ENCODE measurements at places on chromosomes 13 and 19.

DNA sequence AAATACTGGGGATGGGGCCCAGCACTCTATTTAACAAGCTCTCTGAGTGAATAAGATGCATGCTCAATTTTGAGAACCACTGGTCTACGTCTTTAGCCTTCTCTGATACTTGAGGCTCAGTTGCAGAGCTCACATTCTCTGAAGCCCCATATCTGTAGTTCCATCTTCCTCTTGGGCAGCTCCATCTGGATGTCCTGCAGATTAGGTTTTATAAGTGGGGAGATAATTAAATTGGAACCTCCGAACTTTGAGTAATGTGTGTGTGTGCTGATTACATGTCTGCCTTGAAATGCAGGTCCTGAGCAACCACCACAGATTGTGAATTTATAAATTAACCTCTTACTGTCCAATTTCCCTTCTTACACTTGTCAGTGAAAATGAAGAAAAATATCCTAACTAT is 7.2 kb upstream of the RASL11A start:
- DNase-seq: no peak

DNA sequence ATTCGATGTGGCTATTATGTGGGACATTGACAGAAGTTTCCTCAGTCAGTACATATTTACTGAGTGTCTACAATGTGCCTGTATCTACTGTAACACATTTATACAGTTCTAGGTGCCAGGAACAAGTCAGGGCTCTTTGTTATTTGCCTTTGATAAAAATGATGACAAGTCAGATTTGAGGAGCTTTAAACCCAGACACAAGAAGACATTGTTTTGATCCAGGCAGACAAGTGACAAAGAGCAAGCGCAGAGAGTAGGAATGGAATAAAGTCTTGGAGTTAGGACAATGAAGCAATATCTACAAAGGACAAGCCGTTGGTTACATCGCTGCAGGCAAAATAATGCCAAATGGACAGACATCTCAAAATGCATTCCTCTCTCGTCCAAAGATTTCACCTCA is 70.1 kb downstream of the ITGBL1 start:
- DNase-seq: no peak

DNA sequence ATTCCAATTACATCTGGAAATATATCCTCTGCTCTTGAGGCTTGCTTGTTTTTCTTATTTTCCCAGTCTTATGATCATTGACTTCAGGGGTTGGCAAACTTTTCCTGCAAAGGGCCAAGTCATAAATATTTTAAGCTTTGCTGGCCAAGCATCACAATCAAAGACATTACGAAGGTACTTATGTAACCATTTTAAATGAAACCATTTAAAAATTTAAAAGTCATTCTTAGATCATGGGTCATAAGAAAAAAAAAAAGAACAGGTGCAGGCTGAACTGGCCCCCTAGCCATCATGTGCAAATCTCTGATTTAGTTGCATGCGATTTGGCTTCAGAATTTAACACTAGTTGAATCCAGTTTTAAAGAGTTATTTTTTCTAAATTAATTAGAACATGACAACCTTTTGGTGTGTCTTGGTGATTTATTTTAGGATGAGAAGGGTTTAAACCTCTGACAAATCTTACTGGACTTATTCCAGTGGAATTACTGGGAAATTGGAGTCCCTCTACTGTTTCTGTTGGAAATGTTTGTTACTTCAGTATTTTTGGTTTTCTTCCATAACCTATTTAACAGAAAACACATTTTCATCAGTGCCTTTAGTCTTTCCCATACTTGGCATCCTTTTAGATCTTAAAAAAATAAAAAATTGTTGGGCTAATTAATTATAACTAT is 148.1 kb downstream of the NHLRC3 start:
- no peak for DNase-seq

GRCh38 chr13:66553391-66553790 is 676.7 kb downstream of the PCDH9 start:
- peak; percentile 43 for DNase-seq

DNA sequence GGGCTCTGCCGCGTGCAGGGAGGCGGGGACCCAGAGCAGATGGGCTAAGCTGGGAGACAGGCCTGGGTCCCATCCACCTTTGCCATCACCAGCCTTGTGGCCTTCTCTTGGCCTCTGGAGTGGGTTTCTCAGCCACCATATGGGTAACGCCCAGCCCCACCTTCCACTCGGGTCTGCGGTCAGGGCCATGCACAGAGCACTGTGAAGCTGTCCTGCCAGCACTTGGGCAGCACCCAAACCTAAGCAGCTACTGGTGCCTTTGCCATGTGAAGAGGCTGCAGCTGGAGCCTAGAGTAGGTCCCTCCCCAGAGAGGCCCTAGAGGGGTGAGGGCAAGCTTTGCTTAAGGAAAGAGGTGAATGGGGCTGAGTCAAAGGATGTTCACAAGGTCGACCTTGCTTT is 24.1 kb upstream of the NPAS1 start:
- DNase-seq: no peak

DNA sequence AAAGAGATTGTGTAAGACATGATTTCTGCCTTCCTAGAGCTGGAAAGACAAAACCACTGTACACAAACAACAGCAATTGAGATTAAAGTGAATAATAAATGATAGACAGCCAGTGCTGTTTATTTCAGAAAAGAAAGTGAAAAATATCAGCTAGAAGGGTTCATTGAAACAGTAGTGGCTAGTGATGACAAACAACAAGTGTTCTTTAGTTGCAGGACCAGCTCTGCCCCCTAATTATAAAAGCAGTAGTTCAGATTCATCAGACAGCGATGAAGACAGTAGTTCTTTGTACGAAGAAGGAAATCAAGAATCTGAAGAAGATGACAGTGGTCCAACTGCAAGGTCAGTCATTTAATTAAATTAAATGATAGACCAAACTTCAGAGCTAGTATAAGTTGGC is 14.8 kb downstream of the GPALPP1 start:
- no peak for DNase-seq

- peak; percentile 18 for DNase-seq
Measured at GRCh38 chr13:43558326-43558725, 228.4 kb downstream of the ENOX1 start.

- DNase-seq: no peak
Measured at GRCh38 chr19:44789943-44790483, 12.3 kb downstream of the CBLC start.

DNA sequence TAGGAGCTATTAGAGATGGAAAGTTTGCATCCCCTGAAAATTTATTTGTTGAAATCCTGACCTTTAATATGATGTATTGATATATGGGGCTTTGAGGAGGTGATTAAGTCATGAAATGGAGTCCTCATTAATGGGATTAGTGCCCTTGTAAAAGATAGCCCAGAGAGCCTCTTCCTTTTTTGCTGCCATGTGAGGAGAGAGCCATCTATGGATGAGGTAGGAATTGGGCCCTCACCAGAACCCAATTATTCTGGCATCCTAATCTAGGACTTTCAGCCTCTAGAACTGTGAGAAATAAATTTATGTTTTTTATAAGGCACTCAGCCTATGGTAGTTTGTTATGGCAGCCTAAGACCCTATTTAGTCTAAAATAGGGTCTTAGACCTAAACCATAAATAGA is 250.2 kb upstream of the SLITRK1 start:
- DNase-seq: no peak

DNA sequence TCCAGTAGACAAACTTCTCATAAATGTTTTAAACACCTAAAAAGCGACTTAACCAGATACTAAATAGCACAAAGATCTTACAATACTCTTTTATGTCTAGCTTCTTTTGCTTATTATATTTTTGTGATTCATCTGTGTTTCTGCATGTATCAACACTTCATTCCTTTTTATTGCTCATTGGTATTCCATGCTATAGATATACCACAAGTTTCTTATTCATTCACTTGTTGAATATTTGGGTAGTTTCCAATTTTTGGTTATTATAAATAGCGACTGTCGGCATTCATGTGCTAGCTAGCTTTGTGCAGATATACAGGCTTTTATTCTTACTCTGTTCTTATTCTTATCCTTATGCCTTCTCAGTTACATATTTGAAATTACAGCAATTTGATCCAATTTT is 50.0 kb upstream of the RGCC start:
- peak; percentile 35 for DNase-seq

GRCh38 chr13:39913928-39914327 is 258.5 kb downstream of the COG6 start:
- peak; percentile 86 for DNase-seq

DNA sequence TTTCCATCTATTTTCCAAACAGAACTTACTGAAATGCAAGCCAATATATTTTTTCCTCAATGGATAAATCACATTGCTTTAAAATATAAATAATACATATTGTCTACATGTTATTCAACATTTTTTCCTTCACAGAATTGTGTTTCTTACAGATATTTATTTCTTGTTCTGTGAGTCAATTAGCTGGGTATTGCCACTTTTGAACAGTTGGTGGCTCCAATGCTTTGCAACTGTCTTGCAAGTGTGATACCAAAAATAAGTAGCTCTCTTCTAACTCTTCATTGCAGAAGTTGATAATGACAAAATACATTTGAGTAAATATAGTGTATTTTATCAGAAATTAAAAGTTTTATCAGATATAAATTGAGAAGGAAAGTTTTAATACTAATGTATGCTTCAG is 17.1 kb upstream of the GPC5 start:
- peak; percentile 32 for DNase-seq

- no peak for DNase-seq
Measured at GRCh38 chr13:111917901-111918300, 149.0 kb upstream of the SOX1 start.

DNA sequence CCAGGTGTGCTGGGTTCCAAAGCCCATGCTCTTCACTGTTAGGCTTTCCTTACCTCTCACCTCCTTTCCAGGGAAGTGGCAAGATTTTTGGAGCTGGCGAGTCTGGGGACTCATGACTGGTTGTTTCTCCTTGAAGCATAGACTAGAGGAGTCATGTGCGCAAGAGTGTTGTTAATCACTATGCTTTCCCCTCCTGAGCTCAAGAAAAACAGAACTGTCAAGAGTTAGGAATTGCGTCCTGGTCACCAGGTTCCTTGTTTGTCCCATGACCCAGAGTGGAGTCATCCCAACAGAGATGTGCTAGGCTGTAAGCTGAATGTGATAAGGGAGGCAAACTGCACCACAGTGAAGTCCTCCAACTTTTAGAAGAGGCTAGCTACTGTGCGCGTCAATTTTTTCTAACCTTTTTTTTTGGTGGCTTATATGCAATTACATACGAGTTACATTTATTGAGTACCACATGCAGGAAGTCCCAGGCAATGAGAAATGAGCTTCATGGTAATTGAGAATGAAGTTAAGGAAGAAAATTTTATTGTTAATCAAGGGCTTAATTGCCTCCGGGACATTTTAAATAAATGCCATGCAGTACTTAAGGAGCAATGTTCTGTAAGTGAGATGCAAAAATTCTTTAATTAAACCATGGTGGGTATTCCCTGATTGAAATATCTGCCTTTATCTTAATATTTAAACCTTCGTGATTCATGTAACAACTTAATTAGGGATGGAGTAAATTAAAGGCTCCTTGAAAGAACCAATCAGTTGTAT is 233.9 kb downstream of the ZIC5 start:
- DNase-seq: no peak

DNA sequence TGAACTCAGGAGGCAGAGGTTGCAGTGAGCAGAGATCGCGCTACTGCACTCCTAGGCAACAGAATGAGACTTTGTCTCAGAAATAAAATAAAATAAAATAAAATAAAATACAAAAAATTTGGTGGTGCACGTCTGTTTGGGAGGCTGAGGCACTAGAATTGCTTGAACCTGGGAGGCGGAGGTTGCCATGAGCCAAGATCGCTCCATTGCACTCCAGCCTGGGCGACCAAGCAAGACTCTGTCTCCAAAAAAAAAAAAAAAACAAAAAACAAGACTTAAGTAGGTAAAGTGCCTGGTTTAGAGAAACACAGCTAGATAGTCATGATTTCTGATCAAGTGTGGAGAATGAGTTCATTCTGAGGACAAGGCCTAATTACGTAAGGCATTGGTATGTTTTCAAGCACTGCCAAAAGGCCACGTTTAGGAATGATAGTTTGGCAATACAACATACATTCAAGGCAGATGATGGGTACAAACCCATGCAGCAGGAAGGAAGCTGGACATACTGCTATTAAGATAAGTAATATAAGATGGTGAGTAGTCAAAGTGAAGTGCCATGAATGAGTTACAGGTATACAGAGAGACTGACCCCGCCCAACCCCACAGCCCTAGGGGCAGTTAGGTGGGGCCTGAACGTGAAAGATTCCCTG is 4.8 kb upstream of the UCHL3 start:
- DNase-seq: peak; percentile 92

GRCh38 chr13:96011291-96011872 is 41.8 kb downstream of the UGGT2 start:
- peak; percentile 13 for DNase-seq

GRCh38 chr19:4580021-4580901 is 20.8 kb upstream of the SEMA6B start:
- no peak for DNase-seq

DNA sequence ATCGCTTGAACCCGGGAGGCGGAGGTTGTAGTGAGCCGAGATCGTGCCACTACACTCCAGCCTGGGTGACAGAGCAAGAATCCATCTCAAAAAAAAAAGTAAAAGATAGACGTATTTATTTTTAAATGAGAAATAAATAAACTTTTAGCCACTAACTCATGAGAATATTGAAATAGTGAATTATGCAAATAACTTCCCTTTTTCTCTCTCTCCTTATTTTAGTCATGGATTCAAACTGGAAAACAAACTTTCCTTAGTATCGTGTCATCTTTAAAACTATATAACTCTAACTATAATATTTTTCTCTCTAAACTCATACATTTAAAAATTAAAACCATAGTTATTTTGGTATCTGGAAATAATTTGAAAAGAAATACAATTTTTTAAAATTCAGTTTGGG is 96.1 kb downstream of the FRY start:
- DNase-seq: no peak

- DNase-seq: no peak
Measured at GRCh38 chr13:27621116-27621365, 651 bp upstream of the POLR1D start.

- DNase-seq: no peak
Measured at GRCh38 chr13:100298116-100298681, 209.3 kb downstream of the PCCA start.

- no peak for DNase-seq
Measured at GRCh38 chr19:43306097-43306496, 36.8 kb upstream of the PSG9 start.

- DNase-seq: no peak
Measured at GRCh38 chr13:95378603-95379002, 77.4 kb upstream of the ABCC4 start.

- DNase-seq: no peak
Measured at GRCh38 chr13:42083138-42083770, 34.8 kb downstream of the DGKH start.

- no peak for DNase-seq
Measured at GRCh38 chr19:3785938-3786824, at the start of gene MATK. Gene MATK, minus strand, starts transcription at chr19:3786381. Its CDS starts 1,246 bp downstream, at chr19:3785135.

GRCh38 chr19:29524912-29525831 is 622 bp upstream of the VSTM2B start:
- no peak for DNase-seq

Data from cardiac fibroblast (primary cell).